Epithelial cell of prostate (primary cell): ENCODE measurements at places on chromosomes 7 and 10.

GRCh38 chr10:92644921-92645320, 44.8 kb upstream of the HHEX start:
- no peak for DNase-seq

GRCh38 chr10:127435246-127435645, 113.9 kb upstream of the NPS start:
- DNase-seq, result no peak

DNA sequence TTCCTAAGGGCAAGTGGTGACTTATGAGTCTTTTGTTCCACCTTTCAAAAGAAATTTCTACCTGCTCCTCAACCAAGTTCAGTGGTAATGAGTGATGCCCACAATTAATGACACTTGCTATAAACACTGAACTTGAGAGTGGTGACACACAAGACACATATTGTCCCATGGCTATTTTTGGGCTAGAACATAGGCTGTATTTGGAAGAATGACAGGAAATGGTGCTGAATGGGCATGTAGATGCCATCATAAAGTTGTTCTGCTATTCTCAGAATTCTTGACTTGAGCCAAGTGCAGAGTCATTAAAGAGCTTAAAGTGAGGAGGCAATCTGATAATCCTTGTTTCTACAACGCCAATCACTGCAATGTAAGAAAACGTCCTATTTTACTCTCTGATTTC, 313.3 kb downstream of the AGMO start:
- no peak for DNase-seq

DNA sequence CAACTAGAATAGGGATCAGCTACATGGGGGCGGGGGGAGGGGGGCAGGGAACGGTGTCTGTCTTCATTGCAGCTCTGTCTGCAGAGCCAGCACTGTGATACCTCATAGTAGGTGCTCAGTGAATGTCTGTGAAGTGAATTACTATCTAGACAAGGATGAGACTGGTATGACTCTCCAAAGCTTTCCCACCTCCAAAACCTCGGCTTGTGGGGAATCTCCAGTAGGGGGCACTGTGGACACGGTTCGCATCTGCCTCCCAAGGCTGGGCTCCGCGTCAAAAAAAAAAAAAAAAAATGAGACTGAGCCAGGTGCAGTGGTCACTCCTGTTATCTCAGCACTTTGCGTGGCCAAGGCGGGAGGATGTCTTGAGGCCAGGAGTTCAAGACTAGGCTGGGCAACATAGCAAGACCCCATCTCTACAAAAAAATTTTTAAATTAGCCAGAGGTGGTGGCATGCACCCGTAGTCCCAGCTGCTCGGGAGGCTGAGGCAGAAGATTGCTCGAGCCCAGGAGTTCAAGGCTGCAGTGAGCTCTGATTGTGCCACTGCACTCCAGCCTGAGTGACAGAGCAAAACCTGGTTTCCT, 9.6 kb downstream of the TRIM56 start:
- no peak for DNase-seq

DNA sequence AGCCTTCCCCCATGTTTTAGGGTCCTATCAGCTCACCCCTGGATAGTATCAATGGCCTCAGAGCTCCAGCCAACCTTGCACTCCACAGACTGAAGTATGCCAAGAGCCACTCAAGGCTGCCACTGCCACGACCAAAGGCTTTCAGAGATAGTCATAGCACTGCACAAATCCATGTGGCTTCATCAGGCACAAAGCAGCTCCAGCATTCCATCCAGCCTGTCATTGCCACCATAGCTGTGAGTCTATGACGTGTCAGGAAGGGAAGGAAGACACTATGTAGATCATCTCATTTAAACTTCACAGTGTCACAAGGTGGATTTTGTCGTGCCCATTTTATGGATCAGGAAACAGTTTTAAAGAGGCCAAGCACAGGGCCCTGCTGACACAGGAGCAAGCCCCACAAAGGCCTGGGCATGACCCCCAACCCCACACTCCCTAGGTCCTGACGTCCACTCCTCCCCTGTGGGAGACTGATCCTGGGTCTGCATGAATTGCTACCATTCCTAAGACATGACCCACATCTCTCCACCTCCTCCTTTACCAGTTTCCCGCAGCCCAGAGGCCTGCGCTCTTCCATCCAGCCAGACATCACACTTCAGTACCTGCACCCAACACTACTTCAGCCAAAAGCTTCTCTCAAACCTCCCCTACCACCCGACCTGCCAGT, 119.4 kb downstream of the DIP2C start:
- DNase-seq, result no peak

GRCh38 chr7:133859231-133859630, 267.9 kb upstream of the LRGUK start:
- no peak for DNase-seq

GRCh38 chr7:80671744-80672143, 33.3 kb downstream of the CD36 start:
- DNase-seq, result no peak

GRCh38 chr10:24357344-24358004, 148.5 kb downstream of the KIAA1217 start:
- DNase-seq, result no peak

GRCh38 chr7:113216038-113216437, 97.7 kb upstream of the SMIM30 start:
- DNase-seq, result no peak

- no peak for DNase-seq
These were observed 58.8 kb upstream of the GAD2 start for GRCh38 chr10:26157734-26158133.

GRCh38 chr10:74121368-74121767, 29.3 kb downstream of the AP3M1 start:
- DNase-seq, result no peak

- no peak for DNase-seq
These were observed 83.9 kb downstream of the JAZF1 start for GRCh38 chr7:28096713-28097112.

DNA sequence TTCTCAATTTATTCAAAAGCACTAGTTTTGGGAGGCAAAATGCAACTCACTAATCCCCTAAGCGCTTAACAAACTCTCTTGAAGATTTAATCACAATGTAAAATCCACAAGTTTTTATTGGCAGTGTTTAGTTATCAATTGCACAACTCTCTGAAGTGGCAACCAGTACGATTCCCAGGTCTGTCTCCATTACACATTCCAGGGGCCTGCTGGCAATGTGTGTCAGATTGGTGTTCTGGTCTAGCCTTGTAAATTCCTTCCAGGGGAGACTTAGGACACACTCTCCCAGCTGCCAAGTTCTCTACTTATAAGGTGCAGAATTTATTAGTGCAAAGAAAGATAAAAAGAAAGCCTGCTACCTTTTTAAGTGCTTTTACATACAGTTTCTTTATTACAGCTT, 164.7 kb upstream of the HPS1 start:
- no peak for DNase-seq

DNA sequence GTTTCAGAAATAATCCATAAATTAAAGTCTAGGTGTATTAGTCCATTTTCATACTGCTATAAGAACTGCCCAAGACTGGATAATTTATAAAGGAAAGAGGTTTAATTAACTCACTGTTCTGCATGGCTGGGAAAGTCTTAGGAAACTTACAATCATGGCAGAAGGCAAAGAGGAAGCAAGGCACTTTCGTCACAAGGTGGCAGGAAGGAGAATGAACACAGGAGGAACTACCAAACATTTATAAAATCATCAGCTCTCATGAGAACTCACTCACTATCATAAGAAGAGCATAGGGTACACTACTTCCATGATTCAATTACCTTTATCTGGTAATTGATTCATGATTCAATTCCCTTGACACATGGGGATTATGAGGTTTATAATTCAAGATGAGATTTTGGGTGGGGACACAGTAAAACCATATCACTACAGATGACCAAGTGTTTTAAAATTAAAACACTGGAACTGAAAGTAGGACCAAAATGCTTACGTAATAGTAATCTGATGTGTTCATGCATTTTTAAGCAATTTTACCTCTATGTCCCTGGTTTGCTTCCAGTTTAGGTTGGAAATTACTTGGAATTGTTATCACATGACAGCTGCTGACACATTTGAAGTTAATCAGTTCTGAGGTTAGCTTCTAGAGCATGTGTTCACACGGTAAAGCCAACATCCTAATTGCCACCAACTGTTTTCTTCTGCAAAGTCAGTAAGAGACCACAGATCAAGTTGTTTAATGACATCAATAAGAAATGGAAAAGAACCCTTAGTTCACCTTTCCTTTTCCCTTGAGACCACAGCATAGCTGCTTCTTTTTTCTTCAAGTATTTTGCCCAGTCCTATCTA, 48.4 kb upstream of the SEMA3C start:
- DNase-seq, result no peak

DNA sequence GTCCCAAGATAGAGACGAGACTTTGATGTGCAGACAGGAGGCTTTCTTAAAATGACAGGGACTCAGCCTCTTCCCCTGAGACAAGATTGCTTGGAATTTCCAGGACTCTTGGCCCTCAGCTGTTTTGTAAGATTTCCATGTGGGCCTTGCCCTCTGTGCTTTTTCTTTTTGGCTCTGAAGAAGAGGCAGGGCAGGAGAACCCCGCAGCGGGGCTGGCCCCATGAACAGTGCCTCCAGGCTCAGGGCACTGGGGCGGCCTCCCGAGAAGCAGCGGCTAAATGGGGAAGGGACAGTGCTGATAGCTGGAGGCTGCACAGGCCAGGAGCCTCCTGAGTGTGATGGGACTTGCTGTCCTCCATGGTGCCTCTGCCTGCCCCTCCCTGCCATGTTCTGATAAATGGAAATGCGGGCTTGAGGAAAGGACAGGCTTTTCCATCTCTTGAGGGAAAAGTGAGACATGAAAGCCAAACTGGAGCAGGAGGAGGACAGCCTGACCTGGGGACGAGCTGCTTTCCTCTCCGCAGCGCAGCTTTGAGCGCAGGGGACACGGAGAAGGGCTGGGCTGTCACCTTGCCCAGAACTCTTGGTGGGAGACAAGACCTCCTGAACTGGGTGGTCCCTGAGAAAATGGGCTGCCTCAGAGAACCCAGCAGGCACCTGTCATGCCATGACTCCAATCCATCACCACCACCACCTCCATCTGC, 12.1 kb downstream of the SAP25 start:
- no peak for DNase-seq

DNA sequence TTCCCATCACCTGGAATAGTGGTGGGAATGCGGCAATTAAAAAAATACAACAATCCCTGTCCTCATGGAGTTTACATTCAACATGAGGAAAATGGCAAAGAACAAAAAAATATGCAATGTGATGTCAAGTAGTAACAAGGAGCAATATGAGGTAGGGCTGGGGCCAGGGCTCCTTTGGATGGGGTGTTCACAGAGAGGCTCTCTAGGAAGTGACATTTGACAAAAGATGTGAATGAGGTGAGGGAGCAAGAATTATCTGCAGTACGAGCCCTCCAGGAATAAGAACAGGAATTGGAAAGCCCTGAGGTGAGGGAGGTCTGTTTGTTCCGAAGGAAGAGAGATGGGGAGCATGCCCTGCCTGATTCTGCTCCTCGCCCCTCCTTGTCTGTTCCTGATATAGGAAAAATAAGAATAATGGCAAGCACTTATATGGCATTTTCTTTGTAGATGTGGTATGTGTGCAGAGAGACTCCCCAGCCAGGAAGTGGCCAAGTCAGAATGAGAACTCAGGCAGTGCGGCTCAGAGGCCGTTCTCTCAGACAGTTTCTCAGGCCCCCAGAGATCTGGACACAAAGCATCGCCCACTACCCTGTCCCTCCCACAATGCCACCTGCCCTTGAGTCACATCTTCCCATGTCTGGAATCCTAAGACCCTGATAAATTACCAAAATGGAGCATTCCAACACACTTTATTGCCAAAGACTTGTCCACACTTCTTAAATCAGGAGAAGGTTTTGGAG, 105.6 kb downstream of the APBB1IP start:
- no peak for DNase-seq

GRCh38 chr10:126075009-126075408, 178.6 kb downstream of the FANK1 start:
- peak; percentile 77 for DNase-seq

DNA sequence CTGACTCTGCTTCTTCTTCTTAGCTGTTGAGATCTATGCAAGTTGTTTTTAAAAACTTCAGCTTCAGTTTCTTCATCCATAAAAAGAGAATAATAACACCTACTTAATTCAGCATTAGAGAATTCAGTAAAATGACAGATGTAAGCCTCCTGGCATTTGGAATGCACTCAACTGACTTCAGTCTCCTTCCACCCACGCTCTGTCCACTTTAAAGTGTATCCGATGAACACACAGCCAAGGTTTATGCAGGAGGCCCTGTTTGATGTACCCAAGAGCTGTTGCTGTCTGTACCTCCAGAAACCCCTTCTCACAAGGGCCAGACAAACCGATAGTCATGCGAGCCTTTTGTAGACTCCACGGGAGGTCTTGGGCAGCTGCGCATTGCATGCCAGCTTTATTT, 27.1 kb upstream of the SLC35B4 start:
- no peak for DNase-seq

- DNase-seq, result no peak
These were observed 116.0 kb downstream of the NPTX2 start for GRCh38 chr7:98733036-98733435.

- DNase-seq, result no peak
These were observed 93.3 kb downstream of the FAM53B start for GRCh38 chr10:124650820-124651401.
